Neural crest cell (in vitro differentiated cells): ENCODE measurements at places on chromosomes 3 and 15.
A peak's percentile ranks its signal among the peaks of the same experiment; 100 is the strongest.

DNA sequence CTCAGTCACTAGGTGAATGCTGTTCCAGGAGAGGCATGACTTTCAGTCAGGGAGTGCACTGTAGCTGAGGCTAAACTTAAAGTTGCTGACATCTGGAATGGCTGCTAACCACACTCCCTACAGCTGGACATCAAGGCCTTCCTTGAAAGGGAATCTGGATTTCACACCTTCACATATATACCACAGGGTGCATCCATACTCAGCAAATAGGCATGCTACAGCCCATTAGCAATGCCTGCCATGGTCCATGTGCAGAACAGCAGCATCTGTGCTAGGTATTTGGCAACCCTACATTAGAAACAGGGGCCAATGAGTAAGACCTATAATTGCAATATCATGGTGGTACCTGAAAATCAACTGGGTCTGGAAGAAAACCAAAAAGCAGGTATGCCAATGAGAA is 74.8 kb downstream of the SNTN start:
- no peaks in the 10 kb centered on the region for H3K4me1 ChIP-seq
- H3K36me3 ChIP-seq = no peaks in the 10 kb centered on the region
- no peaks in the 10 kb centered on the region for H3K27me3 ChIP-seq

GRCh38 chr3:63656786-63657185 is 4.3 kb downstream of the SNTN start:
- no peak overlapping the region for H3K27ac ChIP-seq
- no peaks in the 10 kb centered on the region for H3K27me3 ChIP-seq
- no peaks in the 10 kb centered on the region for H3K4me1 ChIP-seq
- H3K4me3 ChIP-seq = no peak overlapping the region
- H3K36me3 ChIP-seq = peaks cover 3% of the 10 kb centered on the region
- DNase-seq = no peak

DNA sequence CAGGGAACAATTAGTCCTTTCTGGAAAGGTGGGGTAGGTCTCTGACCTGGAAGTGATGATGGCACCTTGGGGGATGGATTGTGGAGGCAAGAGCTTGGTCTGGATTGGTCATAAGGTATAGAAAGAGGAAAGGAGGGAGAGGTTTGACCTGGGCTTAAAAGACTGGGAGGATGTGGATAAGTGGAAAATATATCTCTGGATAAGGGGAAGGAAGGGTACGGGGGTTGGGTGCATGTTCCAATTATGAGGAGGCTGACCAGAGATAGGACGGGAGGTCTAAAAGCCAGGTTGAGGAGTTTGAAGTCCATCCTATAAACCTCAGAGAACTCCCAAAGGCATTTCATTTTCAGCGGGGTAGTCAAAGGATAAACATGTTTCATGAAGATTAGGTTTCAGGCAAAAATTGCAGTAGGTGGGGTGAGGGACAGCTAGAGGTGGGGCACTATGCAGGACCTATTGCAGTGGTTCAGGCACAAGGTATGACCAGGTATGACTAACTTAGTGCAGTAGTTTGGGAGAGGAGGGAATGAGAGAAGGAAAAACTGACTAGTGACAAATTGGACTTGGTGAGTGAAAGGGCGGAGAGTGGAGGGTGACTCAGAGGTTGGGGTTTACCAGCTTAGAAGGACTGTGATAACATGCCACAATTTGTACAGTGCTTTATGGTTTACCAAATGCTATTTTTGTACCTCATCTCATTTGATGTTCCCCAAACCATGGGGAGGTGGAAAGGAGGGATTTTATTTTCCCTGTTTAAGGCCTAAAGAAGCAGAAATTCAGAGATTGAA is 10.7 kb downstream of the PDE8A start:
- no peak for DNase-seq
- H3K36me3 ChIP-seq = no peaks in the 10 kb centered on the region
- H3K4me1 ChIP-seq = no peaks in the 10 kb centered on the region
- H3K27ac ChIP-seq = no peak overlapping the region
- peaks cover 3% of the 10 kb centered on the region for H3K27me3 ChIP-seq
- H3K4me3 ChIP-seq = no peak overlapping the region

DNA sequence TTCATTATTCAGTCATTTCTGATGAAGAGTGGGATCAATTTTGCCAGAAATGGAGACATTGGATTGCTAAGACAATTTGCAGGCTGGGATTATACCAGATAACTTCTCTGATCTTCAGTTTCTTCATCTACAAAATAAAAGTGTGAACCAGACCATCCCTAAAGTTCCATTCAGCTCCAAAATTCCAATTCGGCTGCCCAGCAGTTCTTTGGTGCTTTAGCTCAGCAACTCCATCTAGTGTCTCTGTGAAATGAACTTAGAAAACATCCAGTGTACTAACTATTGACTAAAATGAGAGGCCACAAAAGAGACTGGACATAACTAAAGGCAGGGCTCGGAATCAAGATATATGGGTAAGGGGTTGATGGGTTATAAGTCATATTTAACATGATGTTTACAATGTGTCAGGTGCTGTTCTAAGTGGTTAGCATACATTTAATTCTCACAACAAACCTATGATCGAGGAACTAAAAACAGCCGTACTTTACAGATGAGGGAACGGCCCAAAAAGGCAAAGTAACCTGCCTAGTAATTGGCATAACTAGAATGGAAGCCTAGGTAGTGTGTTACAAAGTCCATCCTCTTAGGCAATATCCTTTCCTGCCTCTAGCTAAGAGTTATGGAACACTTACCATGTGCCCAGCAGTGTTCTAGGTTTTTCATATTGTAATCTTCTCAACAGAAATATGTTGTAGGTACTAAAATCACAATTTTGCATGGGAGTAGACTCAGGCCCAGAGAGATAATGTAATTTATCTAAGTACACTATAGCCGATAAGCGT is 17.0 kb downstream of the THAP10 start:
- peaks cover 6% of the 10 kb centered on the region for H3K4me1 ChIP-seq
- no peak overlapping the region for H3K27ac ChIP-seq
- H3K4me3 ChIP-seq = no peak overlapping the region
- H3K36me3 ChIP-seq = peaks cover 3% of the 10 kb centered on the region
- DNase-seq = no peak

DNA sequence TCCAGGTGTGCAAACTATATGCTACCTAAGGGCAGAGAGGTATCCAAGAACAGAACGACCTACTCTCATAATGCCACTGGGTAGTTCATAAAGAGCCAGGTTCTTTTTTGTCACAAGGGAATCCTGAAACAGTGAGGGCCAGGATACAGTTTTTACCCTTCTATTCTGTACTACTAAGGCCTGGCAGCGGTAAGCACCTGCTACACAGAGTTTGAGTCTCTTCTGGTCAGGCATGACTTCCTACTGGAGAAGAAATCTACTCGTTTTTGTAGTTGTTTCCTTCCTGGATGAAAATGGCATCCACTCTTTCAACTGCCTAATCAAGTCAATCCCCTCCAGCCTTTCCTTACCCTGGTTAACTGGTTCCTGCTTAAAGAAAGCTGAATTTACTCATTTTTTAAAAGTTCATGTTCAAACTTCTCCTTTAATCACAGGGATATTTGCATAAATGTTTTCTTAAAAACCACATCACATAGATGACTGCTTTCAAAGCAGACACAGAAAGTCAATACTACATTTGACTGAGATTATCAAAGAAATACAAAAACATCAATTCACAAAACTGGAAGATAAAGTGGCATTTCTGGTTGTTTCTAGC is 40.0 kb downstream of the MAP4 start:
- H3K27me3 ChIP-seq = no peaks in the 10 kb centered on the region
- no peak for DNase-seq
- H3K4me1 ChIP-seq = no peaks in the 10 kb centered on the region

- no peak for DNase-seq
- H3K4me3 ChIP-seq = no peak overlapping the region
- no peaks in the 10 kb centered on the region for H3K4me1 ChIP-seq
Measured at GRCh38 chr3:41753651-41754050, 208.3 kb downstream of the ULK4 start.

DNA sequence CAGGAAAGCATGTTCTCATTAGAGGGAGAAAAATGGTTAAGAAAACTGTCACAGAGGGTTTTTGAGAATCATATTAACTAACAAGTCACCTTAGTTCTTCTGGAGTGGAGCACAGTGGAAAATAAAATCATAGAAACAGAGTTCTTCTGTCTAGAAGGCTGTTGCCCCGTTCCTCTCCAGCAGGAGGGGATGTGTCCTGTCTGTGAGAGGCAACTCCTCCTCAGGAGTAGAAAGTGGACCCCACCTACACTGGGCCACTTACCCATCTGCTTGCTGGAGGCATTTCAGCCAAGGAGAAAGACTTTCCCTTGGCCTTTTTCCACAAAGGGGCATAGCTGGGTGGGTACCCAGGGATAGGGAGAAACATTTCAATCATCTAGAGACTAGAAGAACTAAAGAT is 106.6 kb downstream of the SSR3 start:
- no peak overlapping the region for H3K27ac ChIP-seq
- H3K4me1 ChIP-seq = peaks cover under 1% of the 10 kb centered on the region
- peaks cover 3% of the 10 kb centered on the region for H3K27me3 ChIP-seq
- DNase-seq = no peak

GRCh38 chr3:136122006-136122405 is 74.1 kb downstream of the MSL2 start:
- no peak overlapping the region for H3K4me3 ChIP-seq
- H3K4me1 ChIP-seq = no peaks in the 10 kb centered on the region
- H3K27me3 ChIP-seq = no peaks in the 10 kb centered on the region
- no peak overlapping the region for H3K27ac ChIP-seq

DNA sequence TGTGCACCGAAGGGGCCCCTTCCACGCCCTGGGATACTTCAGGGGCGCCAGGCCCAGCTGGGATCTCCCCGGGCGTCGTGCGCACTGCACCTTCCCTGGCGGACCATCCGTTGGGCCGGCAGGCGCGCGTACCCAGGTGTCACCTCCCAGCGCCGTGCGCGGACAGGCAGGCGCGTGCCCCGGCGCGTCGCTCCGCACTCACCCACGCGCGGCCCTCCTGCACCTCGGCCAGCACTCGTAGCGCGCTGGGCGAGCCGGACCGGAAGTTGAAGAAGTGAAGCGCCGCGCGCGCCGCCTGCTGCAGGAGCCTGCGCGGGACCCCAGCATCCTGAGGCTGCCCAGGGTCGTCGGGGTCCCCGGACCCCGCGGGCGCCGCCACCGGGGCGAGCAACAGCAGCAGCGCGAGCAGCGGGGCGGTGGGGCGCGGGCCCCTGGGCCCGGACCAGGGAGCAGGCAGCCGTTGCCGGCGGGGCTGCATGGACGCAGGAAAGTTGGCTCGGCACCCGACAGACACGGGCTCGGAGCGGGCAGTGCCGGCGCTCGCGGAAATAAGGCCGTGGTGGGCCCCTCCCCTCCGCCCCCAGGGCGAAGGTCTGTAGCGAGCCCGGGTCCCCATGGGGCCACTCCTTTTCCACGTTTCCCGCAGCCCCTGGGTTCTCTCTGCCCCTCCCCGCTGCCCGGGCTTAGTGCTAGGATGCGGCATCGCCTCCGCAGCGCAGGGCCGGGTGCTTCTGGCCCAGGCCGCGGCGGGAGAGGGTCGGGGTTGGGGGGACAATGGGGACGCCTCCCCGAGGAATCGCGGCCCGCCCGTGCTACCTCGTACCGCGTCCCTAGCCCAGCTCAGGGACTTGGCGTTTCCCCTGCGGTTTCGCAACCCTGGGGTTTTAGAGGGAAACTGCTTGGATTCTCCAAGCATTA is at the start of gene RARRES1:
RARRES1 (minus strand) TSS at position 520 of the 918 bp plus-strand sequence; CDS start at position 478, 42 bp downstream.
- H3K36me3 ChIP-seq = peaks cover 26% of the 10 kb centered on the region
- no peaks in the 10 kb centered on the region for H3K27me3 ChIP-seq
- peaks cover 15% of the 10 kb centered on the region for H3K4me1 ChIP-seq
- peak; percentile 55 for DNase-seq
- peak within 1 kb of the TSS; percentile 87 for H3K4me3 ChIP-seq
